Fibroblast of villous mesenchyme (primary cell): ENCODE measurements at places on chromosomes 16 and 17.

DNA sequence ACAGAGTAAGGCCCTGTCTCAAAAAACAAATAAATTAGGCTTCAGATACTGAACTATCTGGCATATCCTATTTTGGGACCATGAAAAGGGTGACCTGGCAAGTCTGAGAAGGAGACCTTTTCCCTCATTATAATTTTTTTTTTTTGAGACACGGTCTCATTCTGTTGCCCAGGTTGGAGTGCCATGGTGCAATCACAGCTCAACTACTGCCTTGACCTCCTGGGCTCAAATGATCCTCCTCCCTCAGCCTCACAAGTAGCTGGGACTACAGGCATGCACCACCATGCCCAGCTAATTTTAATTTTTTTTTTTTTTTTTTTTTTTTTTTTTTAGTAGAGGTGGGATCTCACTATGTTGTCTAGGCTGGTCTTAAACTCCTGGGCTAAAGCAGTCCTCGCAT, 37.3 kb downstream of the PLCG2 start:
- DNase-seq = no peak

- no peak for DNase-seq
Measured at GRCh38 chr17:29154516-29155226, 25.5 kb downstream of the MYO18A start.

DNA sequence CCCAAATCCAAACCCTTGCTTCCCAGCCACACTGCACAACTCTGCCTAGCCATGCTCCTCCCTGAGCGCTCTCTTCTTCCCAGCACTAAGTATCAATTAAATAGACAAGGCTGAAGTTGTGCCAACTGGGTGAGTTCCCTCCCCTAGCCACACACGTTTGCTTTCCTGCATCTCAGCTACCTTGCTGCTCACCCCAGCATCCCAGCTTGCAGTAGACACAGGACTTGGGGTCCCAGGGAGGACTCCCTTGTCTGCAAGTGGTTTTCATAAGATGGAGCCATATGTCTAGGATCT, 4.9 kb downstream of the CCDC182 start:
- no peak for DNase-seq

DNA sequence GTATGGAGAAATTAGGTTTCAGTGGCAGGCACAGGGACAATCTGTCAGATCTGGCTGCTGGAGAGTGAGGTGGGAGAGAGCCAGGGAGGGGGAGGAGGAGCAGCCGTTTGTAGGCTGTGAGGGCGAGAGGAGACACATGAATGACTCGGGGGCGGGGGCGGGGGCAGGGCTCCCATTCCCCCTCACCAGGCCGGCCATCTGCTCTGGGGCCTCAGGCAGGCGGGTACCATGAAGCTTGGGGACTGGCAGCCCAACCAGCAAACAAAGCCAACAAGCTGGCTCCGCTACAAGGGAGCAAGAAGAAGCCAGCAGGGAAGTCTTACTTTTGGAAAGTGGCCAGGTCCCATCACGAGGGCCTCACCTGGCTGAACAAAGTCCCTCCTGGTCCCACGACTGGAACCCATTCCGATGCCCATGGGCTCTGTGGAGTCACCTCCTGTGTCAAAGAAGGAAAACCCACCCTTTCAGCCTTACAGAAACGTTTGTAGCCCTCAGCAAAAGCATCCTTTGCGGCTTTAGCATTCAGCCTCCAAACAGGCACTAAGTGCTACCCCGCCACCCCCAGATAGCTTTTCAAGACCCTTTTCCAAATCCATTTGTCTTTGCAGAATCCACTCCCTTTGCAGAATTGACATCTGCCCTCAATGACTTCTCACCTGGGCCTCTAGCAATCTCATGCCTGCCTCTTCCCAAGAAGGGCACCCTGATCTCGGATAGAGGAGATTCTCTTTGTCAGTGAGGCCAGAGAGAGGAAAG, 9.2 kb upstream of the SSTR2 start:
- DNase-seq = no peak

- no peak for DNase-seq
Measured at GRCh38 chr16:25217921-25218320, 1.2 kb downstream of the AQP8 start.
